ENCODE measurements at places on chromosomes 3 and 15.

GRCh38 chr15:78347586-78348543 is 7.7 kb downstream of the CRABP1 start:
- DNase-seq: no peak

DNA sequence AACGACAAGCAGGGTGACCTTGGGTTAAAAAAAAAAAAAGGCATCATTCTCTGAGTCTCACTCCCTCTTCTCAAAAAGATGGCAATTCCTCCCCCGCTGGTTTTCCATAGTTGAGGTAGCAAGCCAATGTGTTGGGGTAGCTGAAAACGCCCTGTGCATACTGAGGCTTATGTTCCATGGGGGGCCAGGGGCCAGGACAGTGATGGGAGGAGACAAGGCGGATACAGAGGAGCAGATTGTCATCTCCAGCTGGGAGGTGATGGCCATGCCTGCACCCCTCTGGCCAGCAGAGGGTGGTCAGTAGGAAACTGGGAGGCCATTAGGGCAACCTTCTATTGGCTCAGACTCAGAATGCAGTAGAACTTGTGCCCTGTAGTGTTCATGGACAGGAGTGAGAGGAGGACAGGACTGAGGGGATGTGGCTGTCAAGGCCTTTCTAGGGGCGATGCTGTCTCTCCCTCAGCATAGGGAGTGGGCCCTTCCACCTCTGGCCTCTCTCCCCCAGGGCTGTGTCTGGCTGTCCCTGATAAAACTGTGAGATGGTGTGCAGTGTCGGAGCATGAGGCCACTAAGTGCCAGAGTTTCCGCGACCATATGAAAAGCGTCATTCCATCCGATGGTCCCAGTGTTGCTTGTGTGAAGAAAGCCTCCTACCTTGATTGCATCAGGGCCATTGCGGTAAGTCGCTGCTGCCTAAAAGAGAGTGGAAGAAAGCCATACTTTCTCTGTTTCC is 1.9 kb downstream of the TF start:
- no peak for DNase-seq

DNA sequence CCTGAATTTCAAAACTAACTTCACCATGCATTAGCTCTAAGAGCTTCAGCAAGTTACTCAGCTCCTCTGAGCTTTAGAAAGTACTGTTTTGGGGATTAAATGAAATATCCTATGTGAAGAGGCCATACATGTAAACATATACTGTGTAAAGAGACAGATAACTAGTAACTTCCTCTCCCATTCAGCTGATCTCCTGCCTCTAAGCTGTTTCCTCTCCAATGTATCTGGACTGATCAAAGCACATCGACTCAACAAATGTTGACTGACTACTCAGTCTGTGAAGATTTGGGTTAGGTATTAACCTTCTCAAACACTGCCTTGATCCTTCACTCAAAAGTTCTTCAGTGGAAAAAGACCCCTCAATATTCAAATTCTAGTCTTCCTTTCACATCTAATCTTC is 82.0 kb downstream of the BOC start:
- no peak for DNase-seq

- DNase-seq: no peak
Measured at GRCh38 chr3:169894110-169894509, 17.3 kb upstream of the SAMD7 start.

DNA sequence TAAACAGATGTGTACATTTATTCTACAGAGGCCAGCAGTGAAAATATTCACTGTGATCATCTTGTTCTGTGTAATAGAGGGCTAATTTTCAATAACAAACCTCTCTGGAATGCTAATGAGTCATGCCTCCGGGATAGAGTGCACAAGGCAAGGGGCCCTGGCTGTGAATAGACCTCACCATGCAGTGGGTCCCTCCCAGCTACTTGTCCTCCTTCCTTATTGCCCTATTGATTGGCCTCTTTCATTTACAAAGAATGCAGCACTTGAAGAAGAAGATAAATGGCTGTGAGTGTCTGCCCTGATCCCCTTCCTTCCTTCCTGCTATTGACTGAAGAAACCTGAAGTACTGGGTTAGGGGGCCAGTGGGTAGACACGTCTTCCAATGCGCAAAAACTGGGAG is 436.3 kb downstream of the WDR72 start:
- no peak for DNase-seq

- no peak for DNase-seq
Measured at GRCh38 chr15:48437178-48437577, 105.9 kb downstream of the DUT start.

DNA sequence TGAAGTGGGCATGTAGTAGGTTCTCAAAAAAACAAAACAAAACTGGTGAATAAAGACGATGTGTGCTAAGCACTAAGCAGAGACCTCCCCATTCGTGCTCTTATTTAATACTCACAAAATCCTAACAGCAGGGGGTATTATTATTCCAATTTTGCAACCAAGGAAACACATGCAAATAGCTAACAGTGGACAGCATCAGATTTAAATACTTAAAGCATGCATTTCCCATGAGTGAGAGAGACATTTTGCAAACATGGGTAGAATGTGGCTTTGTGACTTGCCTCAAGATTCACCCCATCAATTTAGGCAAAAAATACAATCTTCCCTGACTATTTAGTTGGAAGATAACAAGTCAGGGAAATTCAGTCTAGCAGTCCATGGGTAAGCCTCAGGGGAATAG is 946.2 kb upstream of the CFAP20DC start:
- no peak for DNase-seq

- no peak for DNase-seq
Measured at GRCh38 chr15:51137880-51138430, 43.2 kb upstream of the TNFAIP8L3 start.

- DNase-seq: no peak
Measured at GRCh38 chr15:30001602-30002001, 81.2 kb upstream of the GOLGA8J start.

DNA sequence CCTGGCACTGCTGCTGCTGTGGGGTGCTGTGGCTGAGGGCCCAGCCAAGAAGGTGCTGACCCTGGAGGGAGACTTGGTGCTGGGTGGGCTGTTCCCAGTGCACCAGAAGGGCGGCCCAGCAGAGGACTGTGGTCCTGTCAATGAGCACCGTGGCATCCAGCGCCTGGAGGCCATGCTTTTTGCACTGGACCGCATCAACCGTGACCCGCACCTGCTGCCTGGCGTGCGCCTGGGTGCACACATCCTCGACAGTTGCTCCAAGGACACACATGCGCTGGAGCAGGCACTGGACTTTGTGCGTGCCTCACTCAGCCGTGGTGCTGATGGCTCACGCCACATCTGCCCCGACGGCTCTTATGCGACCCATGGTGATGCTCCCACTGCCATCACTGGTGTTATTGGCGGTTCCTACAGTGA is 2.1 kb downstream of the GRM2 start:
- DNase-seq: no peak

GRCh38 chr3:144273601-144274000 is 302.0 kb downstream of the DIPK2A start:
- no peak for DNase-seq

GRCh38 chr15:33256874-33257273 is 53.9 kb upstream of the RYR3 start:
- no peak for DNase-seq

- DNase-seq: no peak
Measured at GRCh38 chr3:176376531-176376930, 820.8 kb downstream of the TBL1XR1 start.

DNA sequence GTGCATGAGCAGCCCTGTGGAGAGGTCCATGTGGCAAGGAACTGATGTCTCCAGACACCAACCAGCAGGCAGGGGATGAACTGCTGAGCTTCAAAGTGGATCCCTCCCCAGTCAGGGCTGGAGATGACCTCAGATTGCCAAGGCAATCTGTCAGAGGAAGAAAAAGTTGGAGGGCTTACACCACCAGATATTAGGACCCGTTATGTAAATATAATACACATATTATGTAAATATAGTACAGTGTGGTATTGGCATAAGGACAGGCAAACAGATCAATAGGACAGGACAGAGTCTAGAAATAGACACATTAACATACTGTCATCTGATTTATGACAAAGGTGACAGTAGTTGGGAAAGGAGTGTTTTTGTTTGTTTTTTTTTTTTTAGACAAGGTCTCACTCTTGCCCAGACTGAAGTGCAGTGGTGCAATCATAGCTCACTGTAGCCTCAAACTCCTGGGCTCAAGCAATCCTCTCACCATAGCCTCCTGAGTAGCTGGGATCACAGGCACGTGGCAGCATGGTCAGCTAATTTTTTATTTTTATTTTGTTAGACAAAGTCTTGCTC is 18.0 kb upstream of the RAB7A start:
- no peak for DNase-seq

- no peak for DNase-seq
Measured at GRCh38 chr15:39578851-39579486, 1.9 kb upstream of the THBS1 start.

DNA sequence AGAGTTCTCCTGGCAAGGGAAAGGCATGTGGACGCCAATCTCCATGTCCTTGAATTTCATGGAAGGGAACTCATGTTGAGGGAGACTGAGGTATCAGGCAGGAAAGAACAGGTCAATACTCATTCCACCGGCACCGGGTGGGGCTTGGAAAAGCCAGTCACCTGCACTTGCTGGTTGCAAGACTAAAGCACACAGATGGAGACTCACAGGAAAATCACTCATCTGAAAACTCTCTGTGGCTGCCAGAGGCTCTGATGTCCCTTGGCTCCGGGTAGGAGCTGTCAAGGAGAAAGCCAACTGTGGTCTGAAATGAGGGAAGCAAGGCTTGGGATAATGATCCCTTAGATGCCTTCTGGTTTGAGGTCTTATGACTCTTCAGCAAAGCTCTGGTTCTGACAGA is 8.7 kb upstream of the CGNL1 start:
- DNase-seq: no peak

- DNase-seq: no peak
Measured at GRCh38 chr3:177598097-177598833, 401.0 kb upstream of the TBL1XR1 start.

- no peak for DNase-seq
Measured at GRCh38 chr3:100796556-100796955, 87.3 kb downstream of the TFG start.

DNA sequence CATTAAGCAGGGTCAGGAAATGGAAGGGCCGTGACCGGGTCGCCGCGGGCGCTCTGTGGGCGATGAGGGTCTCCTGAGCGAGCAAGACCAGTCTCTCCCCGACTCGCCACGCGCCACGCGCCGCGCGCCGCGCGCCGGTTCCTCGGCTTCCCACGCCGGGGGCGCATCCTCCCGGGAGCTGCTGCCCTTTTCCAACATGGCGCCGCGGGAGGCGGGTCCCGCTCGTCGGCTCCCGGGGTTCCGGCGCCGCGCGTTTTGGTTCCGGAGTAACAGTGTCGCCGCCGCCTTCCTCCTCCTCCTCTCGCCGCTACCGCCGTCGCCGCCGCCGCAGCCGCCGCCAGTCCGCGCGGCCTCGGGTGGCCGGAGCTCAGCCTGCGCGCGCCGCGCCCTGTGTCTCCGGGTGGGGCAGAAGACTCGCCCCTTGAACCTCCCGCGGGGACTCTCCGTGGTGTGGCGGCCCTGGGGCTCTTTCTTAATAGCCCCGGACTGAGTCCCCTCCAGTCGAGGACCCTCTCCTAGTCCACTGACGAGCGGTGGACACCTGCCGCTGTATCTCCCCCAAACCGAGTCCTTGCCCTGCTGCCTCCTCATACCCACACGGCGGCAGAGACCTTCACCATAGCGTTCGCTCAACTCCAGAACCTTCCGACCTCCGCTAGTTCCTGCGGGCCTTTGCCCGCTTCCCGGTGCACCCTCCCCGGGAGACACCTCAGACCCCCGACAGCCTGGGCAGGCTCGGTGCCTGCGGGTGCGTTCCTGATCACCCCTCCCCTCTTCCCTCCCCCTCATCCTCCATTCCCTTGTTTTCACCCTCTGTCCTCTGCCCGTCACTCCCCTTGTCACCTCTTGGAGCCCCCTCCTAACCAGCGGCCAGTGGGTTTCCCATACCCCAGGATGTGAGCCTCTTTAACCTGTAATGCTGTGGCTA is at the start of gene MAP2K5:
MAP2K5 (plus strand) TSS at position 284 of the 928 bp plus-strand sequence; CDS start at position 917, 633 bp downstream.
- DNase-seq: peak; percentile 62

- DNase-seq: no peak
Measured at GRCh38 chr3:148880681-148881080, 15.6 kb downstream of the CPA3 start.

DNA sequence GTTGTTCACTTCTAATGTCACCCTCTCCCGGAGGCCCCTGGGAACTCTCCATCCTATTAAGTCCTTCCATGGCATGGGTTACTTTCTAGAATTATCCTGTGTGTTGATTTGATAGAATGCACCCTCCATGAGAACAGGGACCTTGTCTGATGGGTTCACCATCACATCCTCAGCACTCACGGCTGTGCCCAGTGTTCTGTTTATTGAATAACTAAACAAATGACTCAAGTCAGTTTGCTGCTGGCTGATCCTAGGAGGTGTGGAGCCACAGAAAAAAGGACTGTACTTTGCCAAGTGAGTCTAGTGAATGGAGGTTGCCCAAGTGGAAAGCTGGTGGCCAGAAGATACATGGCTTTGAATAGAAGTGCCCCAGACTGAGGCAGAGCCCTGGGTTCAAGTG is 48.5 kb upstream of the RAB6B start:
- DNase-seq: no peak

GRCh38 chr3:59709702-59710553 is 660.1 kb upstream of the CFAP20DC start:
- no peak for DNase-seq

- no peak for DNase-seq
Measured at GRCh38 chr15:68231102-68231818, 1.7 kb upstream of the CLN6 start.

DNA sequence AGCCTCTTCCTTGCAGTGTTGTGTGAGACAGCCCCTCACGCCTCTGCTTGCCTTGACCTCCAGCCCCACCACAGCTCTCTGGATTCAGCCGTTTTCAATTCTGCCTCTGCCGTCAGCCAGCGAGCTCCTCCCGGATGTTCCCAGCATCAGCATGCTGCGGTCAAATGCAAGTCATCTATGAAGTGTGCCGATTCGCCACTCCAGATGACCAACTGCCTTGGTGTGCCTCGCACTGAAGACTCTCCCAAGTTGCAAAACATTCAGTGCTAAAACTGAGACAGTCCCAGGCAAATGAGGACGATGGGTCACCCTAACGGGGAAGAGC is 30.6 kb upstream of the RASA2 start:
- no peak for DNase-seq

DNA sequence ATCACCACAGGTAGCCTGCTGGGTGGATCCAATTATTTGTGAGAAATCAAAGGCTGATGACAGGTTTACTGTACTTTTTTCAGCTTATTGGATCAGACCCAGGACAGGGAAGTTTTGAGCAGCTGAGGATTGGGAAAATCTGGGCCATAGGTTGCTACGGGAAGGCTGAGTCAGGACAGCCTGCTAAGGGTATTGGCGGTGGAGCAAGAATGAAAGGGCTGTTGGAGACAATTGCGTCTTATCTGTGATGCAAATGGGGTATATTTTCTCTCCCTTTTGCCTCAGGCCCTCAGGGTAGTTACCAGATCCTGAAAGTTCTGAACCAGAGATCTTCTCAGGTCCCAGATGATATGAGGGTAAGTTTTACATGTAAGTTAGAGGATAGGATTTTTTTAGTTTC is 317.7 kb downstream of the EDEM1 start:
- DNase-seq: no peak
